ENCODE measurements at places on chromosomes 7 and 10. TPM values are rescaled to one million over a fixed set of nuclear protein-coding genes. Genes with fewer than 3 reads are reported as not detected.
A peak's percentile ranks its signal among the peaks of the same experiment; 100 is the strongest.

DNA sequence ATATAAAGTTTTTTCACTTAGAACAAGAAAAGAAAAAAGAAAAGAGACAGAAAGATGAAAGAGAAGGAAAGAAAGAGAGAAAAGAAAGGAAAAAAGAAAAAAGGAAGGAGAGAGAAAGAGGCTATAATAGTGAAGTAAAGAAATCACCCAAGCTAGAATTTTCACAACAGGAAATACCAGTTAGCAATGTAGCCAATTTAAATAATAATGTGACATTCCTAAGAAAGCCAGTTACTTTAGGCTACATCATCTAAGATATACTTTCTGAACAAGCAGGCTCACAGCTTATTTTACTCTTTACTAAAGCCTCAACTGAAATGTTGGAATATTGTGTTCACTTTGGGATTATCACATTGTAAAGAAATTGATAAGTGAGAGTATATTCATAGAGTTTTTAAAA is 53.6 kb downstream of the GPR37 start:
- peak; percentile 62 for DNase-seq
- H3K4me3 ChIP-seq: peak overlapping the region; percentile 16
- peak overlapping the region; percentile 84 for H3K27ac ChIP-seq

GRCh38 chr7:43484678-43485395 is 98.1 kb upstream of the STK17A start:
- H3K36me3 ChIP-seq: no peaks in the 10 kb centered on the region
- no peak for DNase-seq
- no peak overlapping the region for H3K4me3 ChIP-seq
- no peaks in the 10 kb centered on the region for H3K4me1 ChIP-seq

DNA sequence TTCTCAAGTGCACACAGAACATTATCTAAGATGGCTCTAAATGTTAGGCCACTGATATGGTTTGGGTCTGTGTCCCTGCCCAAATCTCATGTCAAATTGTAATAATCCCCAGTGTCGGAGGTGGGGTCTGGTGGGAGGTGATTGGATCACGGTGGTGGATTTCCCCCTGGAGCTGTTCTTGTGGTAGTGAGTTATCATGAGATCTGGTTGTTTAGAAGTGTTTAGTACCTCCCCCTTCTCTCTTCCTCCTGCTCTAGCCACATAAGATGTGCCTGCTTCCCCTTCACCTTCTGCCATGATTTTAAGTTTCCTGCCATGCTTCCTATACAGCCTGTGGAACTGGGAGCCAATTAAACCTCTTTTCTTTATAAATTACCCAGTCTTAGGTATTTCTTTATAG is 11.2 kb upstream of the GSTK1 start:
- H3K4me1 ChIP-seq: no peaks in the 10 kb centered on the region
- H3K36me3 ChIP-seq: no peaks in the 10 kb centered on the region
- no peak for DNase-seq

DNA sequence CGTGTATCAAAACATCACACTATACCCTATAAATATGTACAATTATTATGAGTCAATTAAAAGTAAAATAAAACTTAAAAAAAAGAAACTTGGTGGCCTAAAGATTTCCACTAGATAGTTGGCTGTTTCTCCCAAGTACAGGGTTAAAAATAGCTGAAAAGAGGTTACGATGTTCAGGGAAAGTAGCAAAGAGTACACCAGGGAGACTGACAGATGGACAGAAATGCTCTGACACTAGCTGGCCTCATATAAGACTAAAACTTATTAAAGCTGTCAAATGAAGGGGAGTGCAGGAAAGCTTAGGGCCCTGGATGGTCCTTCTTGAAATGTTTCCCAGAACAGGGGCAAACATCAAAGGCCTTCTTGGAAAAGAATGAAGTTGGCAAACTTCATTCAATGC is 51.3 kb downstream of the TCAF1 start:
- no peak overlapping the region for H3K4me3 ChIP-seq
- no peak overlapping the region for H3K27ac ChIP-seq
- no peaks in the 10 kb centered on the region for H3K27me3 ChIP-seq
- no peaks in the 10 kb centered on the region for H3K36me3 ChIP-seq
- no peak for DNase-seq

DNA sequence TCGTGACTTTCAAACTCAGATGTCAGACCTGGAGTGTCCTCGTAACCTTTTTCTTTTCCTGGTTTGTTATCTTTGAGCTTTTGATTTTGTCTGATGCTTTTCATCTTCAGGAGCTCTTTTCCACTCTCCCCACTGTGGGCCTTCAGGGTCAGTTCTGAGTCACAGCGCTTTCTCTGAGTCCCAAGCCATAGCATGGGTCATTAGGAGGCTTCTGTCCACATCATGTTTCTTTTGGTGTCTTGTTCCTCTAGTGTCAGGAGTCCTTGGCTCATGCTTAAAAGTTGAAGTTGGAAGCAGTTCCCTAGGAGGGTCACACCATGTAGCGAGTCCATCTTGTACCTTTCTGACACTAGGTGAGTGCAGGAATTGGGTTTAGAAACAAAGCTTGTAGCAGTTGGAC is 40.3 kb downstream of the DAGLB start:
- H3K36me3 ChIP-seq: peaks cover 48% of the 10 kb centered on the region
- H3K4me1 ChIP-seq: no peaks in the 10 kb centered on the region
- H3K27me3 ChIP-seq: no peaks in the 10 kb centered on the region
- no peak for DNase-seq
- no peak overlapping the region for H3K27ac ChIP-seq
- no peak overlapping the region for H3K4me3 ChIP-seq

- H3K27ac ChIP-seq: no peak overlapping the region
- H3K36me3 ChIP-seq: no peaks in the 10 kb centered on the region
- H3K4me3 ChIP-seq: no peak overlapping the region
- H3K4me1 ChIP-seq: no peaks in the 10 kb centered on the region
- no peaks in the 10 kb centered on the region for H3K27me3 ChIP-seq
Observed at GRCh38 chr10:3415038-3415736, 242.6 kb upstream of the PITRM1 start.

DNA sequence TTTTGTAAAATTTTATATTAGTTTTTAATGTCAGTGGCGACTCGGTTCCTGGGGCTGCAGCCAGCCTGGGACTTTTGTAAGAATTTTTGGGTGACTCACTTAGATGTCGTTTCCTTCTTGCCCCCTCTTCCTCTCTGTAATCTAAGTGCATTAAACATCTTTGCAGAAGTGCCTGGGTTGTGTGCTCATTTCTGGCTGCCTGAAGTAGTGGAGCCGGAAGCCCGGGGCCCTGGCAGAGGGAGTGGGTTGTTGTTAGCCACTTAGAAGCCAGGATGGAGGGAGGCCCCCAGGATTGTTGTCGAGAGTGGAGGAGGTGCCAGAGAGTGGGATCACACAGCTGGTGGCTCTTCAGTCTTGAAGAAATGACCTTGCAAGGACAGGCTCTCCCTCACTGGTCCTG is 11.0 kb upstream of the TRIM8 start:
- H3K27ac ChIP-seq: no peak overlapping the region
- no peak overlapping the region for H3K4me3 ChIP-seq
- no peaks in the 10 kb centered on the region for H3K36me3 ChIP-seq
- H3K27me3 ChIP-seq: no peaks in the 10 kb centered on the region
- DNase-seq: no peak
- H3K4me1 ChIP-seq: peaks cover 38% of the 10 kb centered on the region

GRCh38 chr7:47669178-47669891 is 87.4 kb upstream of the TNS3 start:
- H3K27ac ChIP-seq: no peak overlapping the region
- H3K36me3 ChIP-seq: no peaks in the 10 kb centered on the region
- H3K4me1 ChIP-seq: peaks cover 22% of the 10 kb centered on the region
- no peaks in the 10 kb centered on the region for H3K27me3 ChIP-seq
- DNase-seq: no peak

DNA sequence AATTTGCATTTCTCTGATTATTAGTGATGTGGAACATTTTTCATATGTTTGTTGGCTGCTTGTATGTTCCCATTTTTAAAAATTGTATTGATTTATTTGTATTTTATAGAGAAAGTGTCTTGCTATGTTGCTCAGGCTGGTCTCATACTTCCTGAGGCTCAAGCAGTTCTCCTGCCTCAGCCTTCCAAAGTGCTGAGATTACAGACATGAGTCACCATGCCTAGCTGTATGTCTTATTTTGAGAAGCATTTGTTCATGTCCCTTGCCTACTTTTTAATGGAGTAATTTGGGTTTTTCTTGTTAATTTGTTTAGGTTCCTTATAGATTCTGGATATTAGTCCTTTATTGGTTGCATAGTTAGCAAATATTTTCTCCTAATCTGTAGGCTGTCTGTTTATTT is 214.2 kb upstream of the KAT6B start:
- no peaks in the 10 kb centered on the region for H3K36me3 ChIP-seq
- no peak overlapping the region for H3K4me3 ChIP-seq
- DNase-seq: no peak

DNA sequence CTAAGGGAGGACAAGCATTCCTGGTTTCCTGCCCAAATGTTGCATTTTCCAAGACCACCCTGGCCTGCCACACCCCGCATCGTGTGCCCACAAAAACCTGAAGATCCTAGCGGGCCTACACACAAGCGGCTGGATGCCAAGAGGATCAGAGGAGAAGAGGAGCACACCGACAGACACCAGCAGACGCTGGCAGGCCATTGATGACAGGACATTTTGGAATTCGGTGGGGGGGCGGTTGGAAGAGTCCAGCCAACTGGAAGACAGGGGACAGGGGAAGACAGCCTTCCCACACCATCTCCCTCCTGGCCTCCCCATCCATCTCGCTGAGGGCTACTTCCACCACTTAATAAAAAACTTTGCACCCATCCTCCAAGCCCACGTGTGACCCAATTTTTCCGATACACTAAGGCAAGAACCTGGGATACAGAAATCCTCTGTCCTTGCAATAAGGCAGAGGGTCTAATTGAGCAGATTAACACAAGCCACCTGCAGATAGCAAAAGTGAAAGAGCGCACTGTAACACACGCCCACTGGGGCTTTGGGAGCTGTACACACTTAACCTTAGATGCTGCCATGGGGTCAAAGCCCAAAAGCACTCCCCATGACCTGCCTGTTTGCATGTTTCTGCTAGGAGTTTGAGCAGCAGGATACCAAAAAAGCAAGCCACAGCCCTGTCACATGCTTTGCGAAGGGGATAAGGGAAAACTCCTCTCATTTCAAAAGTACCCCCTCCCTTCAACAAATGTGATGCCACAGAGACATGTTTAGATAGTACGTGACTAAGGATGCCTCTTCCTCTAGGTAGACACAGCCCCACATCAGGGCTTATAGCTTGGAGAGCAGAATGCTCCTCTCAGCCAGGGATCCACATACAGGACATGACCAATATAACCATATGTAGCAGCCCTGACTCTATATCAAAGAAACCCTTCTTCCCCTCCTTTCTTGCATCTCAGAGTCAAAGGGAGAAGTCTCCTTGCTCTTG is 13.4 kb upstream of the SMNDC1 start:
- H3K27ac ChIP-seq: no peak overlapping the region
- DNase-seq: no peak
- no peaks in the 10 kb centered on the region for H3K27me3 ChIP-seq
- H3K4me3 ChIP-seq: no peak overlapping the region

- H3K36me3 ChIP-seq: no peaks in the 10 kb centered on the region
- H3K4me3 ChIP-seq: no peak overlapping the region
Observed at GRCh38 chr7:133481676-133482075, 228.8 kb downstream of the EXOC4 start.

DNA sequence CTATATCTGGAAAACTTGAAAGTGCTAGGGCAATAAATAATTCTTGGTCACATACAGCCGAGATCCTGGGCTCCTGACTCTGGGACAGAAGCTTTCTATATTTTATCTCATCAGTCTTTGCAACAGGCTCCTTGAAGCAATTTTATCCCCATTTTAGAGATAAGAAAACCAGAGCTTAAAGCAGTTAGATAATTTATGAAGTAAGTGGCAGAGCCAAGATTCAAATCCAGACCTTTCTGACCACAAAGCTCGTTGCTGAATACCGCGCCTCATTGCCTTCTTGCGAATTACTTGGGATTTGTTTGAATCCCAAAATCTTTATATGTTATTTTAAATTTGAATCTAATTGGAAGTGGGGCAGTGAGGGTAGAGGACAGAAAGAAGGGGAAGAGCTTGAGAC is 106.0 kb downstream of the TCF7L2 start:
- no peak for DNase-seq
- H3K4me3 ChIP-seq: no peak overlapping the region

GRCh38 chr10:28684986-28685580 is 7.8 kb downstream of the BAMBI start:
- H3K4me3 ChIP-seq: peak overlapping the region; percentile 15
- H3K27ac ChIP-seq: peak overlapping the region; percentile 48
- no peaks in the 10 kb centered on the region for H3K27me3 ChIP-seq
- H3K4me1 ChIP-seq: peaks cover 73% of the 10 kb centered on the region
- DNase-seq: peak; percentile 32

GRCh38 chr10:43872644-43873043 is 224.0 kb upstream of the ZNF32 start:
- no peak overlapping the region for H3K4me3 ChIP-seq
- no peak for DNase-seq
- H3K36me3 ChIP-seq: no peaks in the 10 kb centered on the region
- H3K27me3 ChIP-seq: no peaks in the 10 kb centered on the region

NT5C3A gene
- 36.8 TPM for total RNA-seq

CCDC3 gene
- total RNA-seq: 5.2 TPM

NOS3 gene
- total RNA-seq: 13.3 TPM

HOXA7 gene
- not detected for total RNA-seq

SCRN1 gene
- 60.5 TPM for total RNA-seq

UNC5B gene
- total RNA-seq: 31.2 TPM
